Upper lobe of left lung (tissue), 6 donors: ENCODE measurements at places on chromosomes 12 and 14.

DNA sequence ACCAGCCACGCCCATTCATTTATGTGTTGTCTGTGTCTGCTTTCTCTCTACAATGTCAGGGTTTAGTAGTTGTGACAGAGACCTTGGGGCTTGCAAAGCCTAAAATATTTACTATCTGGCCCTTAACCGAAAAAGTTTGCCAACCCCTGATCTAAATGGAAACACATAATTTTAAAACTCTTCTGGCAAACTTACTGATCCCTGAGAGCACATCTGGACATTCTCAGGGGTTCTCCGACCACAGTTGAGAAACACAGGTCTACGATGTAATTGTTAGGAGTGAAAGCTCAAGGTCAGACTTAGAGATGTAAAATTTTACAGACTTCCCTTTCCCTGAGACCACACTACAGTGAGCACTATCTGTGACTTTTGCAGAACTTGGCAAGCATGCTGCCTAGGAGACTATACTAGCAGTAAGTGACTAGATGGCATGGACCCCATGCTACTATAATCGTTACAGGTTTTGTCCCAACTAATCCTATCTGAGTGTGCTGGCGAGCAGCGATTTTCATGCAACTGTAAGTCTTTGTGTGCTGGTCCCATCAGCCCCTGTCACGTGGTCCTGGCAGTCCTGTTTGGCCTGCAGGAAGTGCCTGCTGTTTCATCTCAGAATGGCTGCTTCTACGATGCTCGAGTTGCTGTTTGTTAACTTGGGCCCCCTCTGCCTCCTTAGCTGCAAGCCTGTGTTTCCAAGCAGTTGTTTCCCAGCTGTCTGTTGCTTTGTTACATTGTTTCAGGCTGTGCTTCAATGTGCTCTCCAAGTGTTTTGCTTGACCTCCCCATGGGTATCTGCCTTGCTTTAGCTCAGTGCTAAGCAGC lies 21.6 kb downstream of the TMTC2 start:
- DNase-seq, result no peak

DNA sequence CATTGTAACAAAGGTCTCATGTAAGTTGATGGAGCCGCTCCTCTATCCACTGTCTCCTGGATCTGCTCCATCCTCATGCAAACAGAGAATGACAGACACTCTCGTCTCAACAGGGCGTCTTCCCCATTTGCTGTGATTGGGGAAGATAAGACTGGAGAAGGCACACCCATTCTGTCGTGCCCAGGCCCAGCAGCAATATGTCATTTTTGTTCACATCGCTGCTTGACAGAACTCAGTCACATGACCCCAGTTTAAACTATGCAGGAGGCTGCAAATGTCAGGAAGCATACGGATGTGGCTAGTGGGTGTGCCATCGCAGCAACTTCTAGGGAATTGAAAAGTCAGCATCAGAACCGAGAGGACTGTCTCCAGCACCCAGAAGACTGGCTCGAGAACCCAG lies 290.5 kb downstream of the TMEM132D start:
- no peak for DNase-seq

DNA sequence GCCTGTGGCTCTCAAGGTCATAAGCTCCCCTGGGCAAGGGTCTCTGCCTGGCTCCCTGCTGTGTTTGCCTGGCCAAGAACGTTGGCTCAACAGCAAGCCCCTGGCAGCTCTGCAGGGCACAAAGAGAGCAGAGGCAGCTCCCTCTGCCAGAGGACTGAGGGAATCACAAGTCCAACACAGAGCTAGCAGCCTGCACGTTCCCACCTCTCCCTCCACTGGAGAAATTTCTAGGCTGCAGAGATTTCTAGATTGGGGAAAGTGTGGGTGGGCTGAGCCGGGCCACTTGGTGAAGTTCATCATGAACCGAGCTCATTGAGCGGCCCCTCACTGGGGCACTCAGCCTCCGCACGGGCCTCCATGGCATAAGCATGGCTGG lies 19.8 kb downstream of the ZFYVE21 start:
- DNase-seq, result no peak

DNA sequence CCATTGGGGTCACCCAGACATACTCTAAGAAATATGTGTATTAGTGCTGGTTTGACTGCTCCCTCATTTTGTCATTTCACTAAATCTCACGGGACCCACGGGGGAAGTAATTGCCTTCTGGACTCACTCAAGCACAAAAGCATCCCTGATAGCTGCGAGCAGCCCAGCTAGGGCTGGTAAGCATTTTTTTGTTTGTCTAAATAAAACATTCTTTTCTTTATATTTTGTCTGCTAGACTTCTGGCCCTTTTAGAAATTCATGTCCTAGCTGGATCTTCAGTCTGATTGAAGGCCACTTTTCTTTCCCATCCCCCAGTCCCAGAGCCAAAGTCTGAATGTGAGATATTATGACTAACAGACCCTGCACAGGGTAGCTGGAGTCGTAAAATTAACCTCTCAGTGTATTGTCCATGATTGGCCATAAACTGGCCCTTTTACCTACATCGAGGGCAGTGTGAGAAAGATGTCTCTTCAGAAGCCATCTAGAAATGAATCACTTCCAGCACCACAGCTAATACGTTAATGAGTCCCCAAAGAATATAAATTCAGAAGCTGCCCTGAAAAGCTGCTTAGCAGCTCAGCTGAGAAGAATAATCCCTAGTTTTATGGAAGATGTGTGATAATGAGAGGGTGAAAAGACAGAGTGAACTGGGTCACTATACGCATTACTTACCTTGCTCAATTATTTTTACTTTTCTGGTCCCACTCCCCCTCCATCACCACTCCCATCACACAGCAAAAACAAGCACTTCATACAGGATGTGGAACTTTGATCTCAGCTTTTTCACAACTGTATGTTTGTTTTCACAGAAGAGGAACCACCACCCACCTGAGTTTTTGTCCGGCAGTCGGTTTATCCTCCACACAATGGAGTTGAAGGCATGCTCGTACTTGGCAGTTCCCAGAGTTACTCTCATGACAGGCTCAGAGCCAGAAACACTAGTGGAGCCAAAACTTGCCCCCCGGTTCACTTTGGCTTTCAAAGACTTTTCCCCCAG lies 55.6 kb upstream of the GTF2A1 start:
- DNase-seq, result no peak

DNA sequence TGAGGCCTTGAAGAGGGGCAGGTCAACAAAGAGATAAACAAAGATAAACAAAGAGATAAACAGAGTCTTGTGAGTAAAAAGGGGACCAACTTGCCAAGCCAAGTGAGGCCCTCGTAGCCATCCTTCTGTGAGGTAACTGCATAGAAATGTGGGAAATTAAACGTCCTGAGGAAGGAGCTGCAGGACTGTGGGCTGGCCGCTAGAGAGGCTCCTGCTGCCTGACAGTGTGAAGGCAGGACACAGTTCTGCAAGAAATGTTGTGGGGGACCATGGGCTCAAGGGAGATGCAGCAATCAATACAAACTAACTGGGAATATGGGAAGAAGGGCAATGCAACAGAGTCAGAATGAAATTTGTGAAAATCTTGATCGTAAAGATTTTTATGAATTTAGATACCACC lies 91.9 kb downstream of the SLC8A3 start:
- DNase-seq, result no peak

- no peak for DNase-seq
These were observed 4.7 kb upstream of the KRT77 start for GRCh38 chr12:52708010-52708409.

GRCh38 chr12:119334430-119335170 lies at the start of gene CCDC60:
TSS of gene CCDC60 (plus strand) at chr12:119334729. CDS start at chr12:119335177, 448 bp downstream.
- peak; percentile 56 for DNase-seq

DNA sequence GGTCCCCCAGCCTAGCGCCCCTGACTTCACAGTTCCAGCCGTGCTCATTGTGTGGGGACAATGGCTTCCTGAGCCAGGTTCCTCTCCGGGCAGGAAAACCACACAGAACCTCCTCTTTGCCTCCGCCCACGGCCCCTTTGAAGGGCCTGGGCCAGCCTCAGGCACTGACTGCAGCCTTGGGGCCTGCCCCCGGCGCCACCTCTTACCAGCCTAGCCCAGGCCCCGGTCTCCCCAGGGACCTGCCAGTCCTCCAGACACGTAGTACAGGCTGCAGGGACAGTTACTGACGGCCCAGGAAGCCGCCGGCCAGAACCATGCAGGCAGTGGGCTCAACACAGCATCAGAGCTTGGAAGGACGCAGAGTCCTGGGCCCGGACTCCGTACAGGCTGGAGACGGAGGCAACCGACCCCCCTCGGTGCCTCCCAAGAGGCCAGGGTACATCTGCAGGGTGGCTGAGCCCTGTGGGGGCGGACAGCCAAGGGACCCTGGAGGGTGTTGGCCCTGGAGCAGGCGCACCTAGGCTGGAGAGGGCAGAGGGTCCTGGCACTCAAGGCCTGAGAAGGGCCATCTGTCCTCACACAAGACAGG lies 20.9 kb upstream of the NUDT14 start:
- peak; percentile 80 for DNase-seq

GRCh38 chr14:101709962-101710931 lies 51.3 kb upstream of the PPP2R5C start:
- no peak for DNase-seq

DNA sequence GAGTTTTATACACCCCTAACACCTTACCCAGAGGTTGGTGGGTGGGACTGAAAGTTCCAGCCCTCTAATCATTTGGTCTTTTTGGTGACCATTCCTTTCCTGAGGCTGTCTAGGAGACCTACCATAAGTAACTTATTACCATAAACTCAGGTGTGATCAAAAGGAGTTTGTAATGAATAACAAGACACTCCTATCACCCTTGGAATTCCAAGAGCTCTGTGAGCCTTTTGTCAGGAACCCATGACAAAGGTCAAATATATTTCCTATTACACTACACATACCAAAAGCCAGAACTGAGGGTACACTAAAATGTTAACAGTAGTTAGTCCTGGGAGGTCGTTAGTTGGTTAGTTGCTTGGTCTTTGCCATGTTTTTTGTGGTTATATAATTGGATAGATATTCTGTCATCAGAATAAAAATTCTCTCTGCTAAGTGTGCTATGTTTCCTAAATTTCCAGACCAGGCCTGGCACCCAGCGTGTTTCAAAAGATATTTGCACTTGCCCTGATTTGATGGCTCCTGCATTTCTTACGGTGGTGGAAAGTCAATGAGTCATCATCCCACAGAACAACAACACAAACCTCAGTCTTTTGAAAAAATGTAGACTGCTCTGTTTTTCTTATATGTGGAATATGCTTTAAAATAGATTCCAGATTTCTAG lies 27.0 kb upstream of the AKAP5 start:
- DNase-seq, result no peak

- DNase-seq, result no peak
These were observed 214.7 kb upstream of the C14orf180 start for GRCh38 chr14:104364830-104365229.

DNA sequence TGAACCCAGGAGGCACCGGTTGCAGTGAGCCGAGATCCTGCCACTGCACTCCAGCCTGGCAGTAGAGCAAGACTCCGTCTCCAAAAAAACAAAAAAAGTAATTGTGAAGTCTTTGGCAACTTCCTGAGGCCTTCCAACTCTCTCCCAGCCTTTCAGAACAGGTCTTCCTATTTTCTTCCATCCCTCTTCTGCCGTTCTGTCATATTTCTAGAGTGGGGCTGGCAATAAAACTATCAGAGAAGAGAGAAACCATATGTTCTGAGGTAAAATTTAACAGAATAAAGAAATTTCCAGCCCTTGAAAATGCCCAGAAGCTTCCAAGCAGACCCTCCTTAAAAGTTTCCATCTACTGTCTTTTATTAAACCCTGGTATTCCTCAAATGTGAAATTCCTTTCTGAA lies 100.4 kb downstream of the HMGA2 start:
- no peak for DNase-seq

DNA sequence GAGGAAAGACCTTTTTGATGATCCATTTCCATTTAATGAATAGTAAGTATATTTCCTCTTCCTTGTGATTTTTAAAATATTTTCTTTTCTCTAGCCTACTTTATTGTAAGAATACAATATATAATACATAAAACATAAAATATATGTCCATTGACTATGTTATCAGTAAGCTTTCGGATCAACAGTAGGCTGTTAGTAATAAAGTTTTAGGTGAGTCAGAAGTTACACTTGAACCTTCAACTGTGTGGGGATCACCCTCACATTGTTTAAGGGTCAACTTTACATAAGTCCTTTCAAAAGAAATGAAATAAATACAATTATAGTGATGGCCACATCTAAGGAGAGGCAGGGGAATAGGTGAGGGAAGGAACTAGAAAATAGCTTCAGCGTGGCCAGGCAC lies 5.0 kb upstream of the TFCP2 start:
- no peak for DNase-seq

DNA sequence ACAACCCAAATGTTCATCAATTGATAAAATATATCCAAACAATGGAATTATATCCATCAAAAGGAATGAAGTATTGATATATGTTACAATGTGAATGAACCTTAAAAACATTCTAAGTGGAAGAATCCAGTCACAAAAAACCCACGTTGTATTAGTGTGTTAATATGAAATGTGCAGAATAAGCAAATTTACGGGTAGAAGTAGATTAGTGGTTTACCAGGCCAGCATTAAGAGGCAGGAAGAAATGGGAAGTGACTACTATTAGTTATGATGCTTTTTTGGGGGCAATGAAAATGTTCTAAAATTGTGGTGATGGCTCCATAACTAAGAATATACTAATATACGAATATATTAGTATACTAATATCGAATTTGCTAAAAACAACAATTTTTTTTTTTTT lies 1.5 kb downstream of the COX16 start:
- no peak for DNase-seq

DNA sequence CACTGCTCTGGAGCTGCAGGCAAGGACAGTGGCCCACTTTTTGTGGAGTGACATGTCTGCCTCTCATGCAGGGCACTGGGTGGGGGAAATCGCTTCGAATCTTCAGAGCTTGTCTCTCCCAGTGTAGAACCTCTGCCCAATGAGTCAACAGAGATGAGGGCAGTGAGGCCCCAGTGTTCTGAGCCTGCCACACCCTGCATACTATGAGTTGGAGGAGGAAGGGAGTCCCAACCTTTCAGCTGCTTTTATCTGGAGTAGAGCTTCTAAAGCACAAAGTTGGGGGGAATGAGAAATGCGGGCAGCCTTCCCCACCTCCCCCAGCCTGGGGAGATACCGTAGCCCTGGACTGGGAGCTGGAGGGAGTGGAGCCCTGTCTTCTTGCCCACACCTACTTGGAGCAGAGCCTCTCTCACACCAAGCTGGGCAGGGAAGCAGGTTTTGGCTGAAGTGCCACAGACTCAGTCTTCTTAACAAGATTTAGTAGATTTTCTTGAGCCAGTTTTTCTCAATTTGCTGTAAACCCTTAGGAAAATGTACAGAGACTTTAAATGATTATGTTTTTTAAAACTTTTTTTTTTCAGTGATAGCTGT lies 159.1 kb downstream of the ADGRD1 start:
- DNase-seq, result no peak

DNA sequence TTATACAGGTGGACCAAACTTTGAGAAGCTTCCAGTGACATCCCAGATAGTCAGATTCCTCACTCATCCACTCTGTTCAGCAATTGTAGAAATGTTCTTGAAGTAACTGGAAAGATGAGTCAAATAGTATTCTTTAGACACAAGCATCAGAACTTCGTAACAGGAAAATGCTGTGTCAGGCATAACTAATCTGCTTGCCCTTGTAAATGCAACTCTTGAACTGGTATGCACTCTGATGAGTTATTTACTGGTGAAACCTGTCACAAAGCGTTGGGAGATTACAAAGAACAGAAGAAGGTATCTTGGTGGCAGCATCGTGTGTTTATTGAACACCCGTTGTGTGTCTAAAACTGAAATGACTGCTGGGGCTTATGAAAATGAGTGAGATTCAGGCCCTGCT lies 10.8 kb upstream of the DUSP6 start:
- no peak for DNase-seq

- DNase-seq, result peak; percentile 12
These were observed 371.0 kb downstream of the ALG10 start for GRCh38 chr12:34393086-34393820.
